ENCODE measurements at places on chromosomes 11 and 22. TPM values are rescaled to one million over a fixed set of nuclear protein-coding genes. Genes with fewer than 3 reads are reported as not detected.

GRCh38 chr11:94590352-94591041, 23.3 kb downstream of the PIWIL4 start:
- DNase-seq = no peak
- H3K4me3 ChIP-seq = no peak overlapping the region
- H3K27me3 ChIP-seq = peaks cover 19% of the 10 kb centered on the region
- H3K27ac ChIP-seq = no peak overlapping the region
- H3K36me3 ChIP-seq = no peaks in the 10 kb centered on the region
- peaks cover 59% of the 10 kb centered on the region for H3K4me1 ChIP-seq

DNA sequence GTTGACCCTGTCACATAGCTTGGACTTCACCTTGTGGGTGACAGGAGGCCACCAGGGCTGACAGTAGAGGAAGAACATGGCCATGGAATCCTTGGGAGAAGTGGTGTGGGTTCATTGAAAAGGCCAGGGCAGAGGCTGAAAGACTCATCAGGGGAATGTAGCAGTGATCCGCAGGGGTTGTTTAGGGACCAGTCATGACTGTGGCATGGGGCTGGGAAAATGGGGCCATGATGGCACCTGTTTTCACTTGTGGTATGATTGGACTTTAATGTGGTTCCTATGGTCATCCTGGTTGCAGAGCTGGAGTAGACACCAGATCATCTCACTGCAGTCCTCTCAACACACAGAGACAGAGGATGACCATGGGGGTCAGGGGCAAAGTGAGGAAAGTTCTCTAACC, 66.7 kb upstream of the MYEOV start:
- no peaks in the 10 kb centered on the region for H3K27me3 ChIP-seq
- no peak for DNase-seq
- H3K4me1 ChIP-seq = peaks cover 7% of the 10 kb centered on the region
- H3K4me3 ChIP-seq = no peak overlapping the region
- H3K36me3 ChIP-seq = no peaks in the 10 kb centered on the region
- no peak overlapping the region for H3K27ac ChIP-seq

DNA sequence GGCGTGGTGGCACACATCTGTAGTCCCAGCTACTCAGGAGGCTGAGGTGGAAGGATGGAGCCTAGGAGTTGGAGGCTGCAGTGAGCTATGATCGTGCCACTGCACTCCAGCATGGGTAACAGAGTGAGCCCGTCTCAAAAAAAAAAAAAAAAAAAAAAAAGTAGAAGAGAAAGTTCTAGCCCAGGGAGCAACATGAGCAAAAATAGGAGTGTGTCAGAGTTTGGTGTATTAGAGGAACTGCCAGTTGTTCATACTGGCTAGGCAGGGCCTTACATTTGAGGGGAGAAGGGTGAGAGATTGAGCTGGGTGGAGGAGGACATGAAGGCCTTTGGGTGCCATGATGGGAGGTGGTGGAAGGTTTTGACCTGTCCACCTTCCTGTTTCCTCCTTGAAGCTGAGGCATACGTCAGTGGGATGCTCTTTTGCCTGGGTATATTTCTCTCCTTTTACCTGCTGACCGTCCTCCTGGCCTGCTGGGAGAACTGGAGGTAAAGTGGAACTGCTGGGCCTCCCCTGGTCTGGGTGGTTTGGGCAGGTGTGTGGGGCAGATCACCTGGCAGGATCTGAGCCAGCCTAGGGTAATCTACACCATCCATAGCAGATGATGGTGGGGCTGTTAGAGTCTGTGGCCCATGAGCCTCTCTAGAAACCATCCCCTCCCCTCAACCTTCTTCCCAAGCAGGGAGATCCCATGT, 7.3 kb downstream of the SIDT2 start:
- H3K4me3 ChIP-seq = no peak overlapping the region
- no peak for DNase-seq
- peaks cover 10% of the 10 kb centered on the region for H3K36me3 ChIP-seq
- H3K27me3 ChIP-seq = no peaks in the 10 kb centered on the region
- H3K27ac ChIP-seq = no peak overlapping the region

DNA sequence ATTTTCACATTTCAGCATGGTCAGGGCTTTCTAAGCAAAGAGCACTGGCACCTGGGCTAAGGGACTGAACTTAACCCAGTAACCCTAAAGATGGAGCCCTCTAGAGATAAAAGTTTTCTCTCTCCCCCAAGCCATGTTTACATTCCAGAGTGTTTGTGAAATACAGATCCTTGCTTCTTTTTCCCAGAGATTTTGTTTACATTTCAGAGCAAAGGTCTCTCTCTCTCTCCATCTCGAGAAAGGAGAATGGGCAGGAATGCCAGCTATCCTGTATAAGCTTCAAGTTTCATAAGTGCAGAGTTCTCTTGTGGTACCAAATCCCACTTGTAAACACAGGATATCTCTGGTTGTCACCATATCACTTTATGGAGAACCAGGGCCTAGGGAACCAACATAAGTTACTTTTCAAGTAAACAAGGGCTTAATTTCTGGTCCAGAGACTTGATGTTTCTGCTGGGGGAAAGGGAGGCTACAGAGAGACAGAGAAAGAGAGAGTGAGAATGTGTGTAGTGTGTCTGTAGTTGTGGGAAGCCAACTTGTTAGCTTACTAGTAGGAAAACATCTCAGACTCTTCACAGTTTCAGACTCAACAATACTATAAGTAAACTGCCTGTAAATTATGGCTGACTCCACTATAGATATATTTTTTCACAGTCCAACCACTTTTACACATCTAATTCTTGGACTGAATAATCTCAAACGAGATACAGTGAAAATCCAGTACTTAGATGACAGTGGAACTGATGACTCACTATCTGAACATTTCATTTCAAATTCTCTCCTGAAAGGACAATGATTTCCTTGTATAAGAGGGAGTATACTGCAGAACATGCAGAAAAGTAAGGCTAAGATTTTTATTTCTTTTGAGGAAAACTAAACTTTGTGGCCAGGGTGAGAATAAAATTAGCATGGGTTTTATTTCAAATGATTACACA, 76.2 kb downstream of the ARHGAP32 start:
- peaks cover 5% of the 10 kb centered on the region for H3K36me3 ChIP-seq
- H3K27ac ChIP-seq = peak overlapping the region; percentile 86
- H3K4me3 ChIP-seq = no peak overlapping the region
- H3K27me3 ChIP-seq = no peaks in the 10 kb centered on the region
- DNase-seq = no peak
- peaks cover 17% of the 10 kb centered on the region for H3K4me1 ChIP-seq

The CNGA4 gene
- 2.0 TPM for total RNA-seq

DNA sequence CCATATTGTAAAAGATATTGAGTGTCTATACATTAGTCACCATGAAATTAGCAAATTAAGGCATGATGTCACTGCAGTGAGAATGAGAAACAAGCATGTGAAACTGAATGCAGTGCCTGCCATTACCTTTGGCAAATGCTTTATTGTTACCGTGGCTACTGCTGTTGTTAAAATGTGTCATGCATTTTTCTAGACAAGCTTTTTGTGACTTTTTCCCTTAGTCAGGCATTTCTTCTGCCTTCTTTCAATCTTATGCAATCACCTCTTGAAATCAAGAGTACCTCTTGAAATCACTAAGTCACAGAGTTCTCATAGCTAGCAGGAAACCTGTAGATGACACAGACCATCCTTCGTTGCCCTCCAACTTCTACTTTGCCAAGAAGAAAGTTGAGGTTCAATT, 461.7 kb upstream of the TENM4 start:
- H3K27ac ChIP-seq = no peak overlapping the region
- H3K36me3 ChIP-seq = no peaks in the 10 kb centered on the region
- no peak overlapping the region for H3K4me3 ChIP-seq
- H3K27me3 ChIP-seq = no peaks in the 10 kb centered on the region

GRCh38 chr11:7204778-7205177, 46.9 kb upstream of the SYT9 start:
- DNase-seq = no peak
- no peak overlapping the region for H3K4me3 ChIP-seq
- no peak overlapping the region for H3K27ac ChIP-seq
- no peaks in the 10 kb centered on the region for H3K27me3 ChIP-seq
- peaks cover 2% of the 10 kb centered on the region for H3K4me1 ChIP-seq
- no peaks in the 10 kb centered on the region for H3K36me3 ChIP-seq

DNA sequence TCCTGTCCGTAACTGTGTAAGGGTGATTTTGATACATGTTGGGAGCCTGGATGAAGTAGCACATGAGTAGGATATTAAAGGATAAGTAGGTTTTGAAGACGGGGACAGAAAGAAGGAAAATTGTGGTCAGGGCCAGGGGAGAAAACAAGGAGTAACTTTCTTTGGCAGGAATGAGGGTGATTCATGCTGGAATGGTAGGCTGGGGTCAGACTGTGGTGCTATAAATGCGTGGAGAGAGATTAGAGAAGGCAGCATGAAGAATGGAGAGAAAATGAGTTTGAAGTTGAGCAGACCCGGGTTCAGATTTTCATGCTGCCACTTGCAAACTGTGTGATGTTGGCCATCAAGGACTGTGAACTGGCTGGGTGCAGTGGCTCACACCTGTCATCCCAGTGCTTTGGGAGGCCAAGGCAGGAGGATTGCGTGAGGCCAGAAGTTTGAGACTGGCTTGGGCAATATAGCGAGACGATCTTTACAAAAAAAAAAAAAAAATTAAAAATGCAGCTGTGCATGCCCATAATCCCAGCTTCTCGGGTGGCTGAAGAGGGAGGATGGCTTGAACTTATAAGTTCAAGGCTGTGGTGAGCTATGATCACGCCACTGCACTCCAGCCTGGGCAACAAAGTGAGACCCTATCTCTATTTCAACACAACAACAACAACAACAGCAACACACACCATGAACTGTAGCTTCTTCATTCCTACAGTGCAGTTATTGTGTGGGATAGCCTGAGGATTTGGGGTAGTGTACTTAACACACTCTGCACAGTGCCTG, 22.3 kb downstream of the ZBTB16 start:
- H3K36me3 ChIP-seq = no peaks in the 10 kb centered on the region
- H3K27ac ChIP-seq = peak overlapping the region; percentile 11
- peaks cover 89% of the 10 kb centered on the region for H3K4me1 ChIP-seq
- DNase-seq = no peak
- peak overlapping the region; percentile 2 for H3K4me3 ChIP-seq

DNA sequence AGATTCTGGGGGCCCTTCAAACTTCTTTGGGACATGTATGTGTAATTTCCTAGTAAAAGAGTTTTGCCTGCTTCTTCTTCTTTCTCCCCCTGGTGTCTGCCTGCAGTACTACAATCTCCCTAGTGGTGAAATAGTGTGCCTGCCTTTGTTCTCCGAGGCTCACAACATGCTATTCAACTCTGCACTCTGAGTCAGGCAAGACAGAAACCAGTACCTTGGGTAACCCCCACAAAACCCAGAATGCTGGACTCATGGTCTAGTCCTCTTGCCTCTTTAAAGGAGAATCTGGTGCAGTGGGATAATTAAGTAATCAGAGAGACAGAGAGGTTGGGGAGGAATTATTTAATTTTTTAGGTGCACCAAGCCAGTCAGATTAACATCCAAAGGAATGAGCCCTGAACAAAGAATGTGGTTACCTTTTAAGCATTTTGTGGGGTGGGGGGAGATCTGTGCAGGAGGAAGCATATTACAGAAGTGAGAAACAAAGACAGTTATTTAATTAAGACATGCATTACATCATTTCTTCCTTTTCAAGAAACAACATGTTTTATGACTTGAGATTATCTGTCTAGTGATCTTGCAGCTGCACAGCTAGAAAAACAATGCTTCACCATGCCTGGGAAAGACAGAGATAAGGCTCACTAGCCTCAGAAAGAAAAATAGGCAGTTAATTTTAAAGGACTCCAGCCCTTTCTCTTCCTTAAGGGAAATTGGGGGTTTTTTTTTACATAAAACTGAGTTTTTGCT, 11.0 kb upstream of the MS4A6A start:
- peaks cover 13% of the 10 kb centered on the region for H3K4me1 ChIP-seq
- H3K27me3 ChIP-seq = no peaks in the 10 kb centered on the region
- DNase-seq = peak; percentile 32
- H3K27ac ChIP-seq = peak overlapping the region; percentile 69
- H3K36me3 ChIP-seq = peaks cover 3% of the 10 kb centered on the region
- no peak overlapping the region for H3K4me3 ChIP-seq

DNA sequence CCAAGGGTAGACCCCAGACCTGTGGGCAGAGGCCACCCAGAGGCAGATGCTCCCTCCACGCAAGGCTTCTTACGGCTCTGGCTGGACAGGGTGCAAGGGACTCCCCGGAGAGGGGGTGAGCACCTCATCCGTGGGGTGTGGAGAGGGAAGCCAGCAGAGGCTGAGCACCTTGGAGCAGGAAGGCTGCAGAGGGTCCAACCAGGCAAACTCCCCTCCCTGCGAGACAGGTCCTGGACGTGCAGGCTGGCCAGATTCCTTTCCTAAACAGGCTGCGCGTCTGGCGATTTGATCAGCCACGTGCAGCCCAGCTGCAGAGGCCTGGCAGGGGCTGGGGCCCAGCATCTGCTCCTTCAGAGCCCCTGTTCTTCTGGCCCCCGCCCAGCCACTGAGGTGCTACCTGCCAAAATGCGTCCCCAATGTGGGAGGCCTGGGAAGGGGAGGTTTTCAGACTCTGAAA, 49.3 kb downstream of the WNT11 start:
- peaks cover 48% of the 10 kb centered on the region for H3K27me3 ChIP-seq
- no peak overlapping the region for H3K4me3 ChIP-seq
- no peak for DNase-seq
- H3K27ac ChIP-seq = no peak overlapping the region

DNA sequence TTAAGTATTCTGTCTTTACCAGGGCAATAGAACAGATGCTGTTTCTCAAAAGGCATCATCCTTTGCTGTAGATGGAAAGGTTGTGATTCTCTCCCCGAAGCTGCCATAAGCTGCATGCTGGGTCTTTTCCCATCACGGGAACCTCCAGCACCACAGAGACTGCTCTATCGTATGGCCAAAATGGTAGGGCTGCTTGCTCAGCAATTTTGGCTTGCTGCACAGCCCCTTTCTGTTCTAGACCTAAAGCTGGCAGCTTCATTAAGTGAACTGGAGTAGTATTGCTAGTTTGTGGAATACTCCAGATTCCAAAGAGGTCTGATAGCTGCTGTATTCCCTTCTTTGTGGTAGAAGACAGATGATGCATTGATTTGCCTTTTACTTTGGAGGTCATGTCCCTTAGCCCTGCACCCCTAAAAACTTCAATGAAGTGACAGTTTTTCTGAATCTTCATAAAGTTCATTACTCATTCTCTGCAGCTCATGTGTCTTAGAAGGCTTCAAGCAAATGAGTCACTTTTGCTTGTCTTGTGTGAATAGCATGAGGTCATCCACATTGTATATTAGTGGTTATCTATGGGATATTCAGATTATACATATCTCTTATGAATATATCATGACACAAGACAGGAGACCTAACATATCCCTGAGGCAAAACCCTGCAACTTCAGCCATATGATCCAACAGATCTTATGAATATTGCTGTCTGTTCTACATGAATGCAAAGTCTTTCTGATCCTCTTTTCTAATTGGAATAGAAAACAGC, 245.3 kb downstream of the FAM76B start:
- H3K4me3 ChIP-seq = no peak overlapping the region
- no peak for DNase-seq
- H3K36me3 ChIP-seq = no peaks in the 10 kb centered on the region

GRCh38 chr11:118343981-118344515, at the start of gene CD3G:
CD3G (plus strand) TSS chr11:118344344; CDS start chr11:118344424, 80 bp downstream.
- H3K4me1 ChIP-seq = no peaks in the 10 kb centered on the region
- no peak within 1 kb of the TSS for H3K27ac ChIP-seq
- H3K4me3 ChIP-seq = no peak within 1 kb of the TSS
- peaks cover 34% of the 10 kb centered on the region for H3K27me3 ChIP-seq
- no peak for DNase-seq

The RBMXL2 gene
- total RNA-seq = not detected

The SYCE3 gene
- total RNA-seq = not detected

GRCh38 chr11:70255477-70256116, 14.9 kb upstream of the PPFIA1 start:
- no peaks in the 10 kb centered on the region for H3K36me3 ChIP-seq
- H3K27me3 ChIP-seq = peaks cover 10% of the 10 kb centered on the region
- H3K27ac ChIP-seq = no peak overlapping the region
- no peak for DNase-seq
- no peaks in the 10 kb centered on the region for H3K4me1 ChIP-seq
- no peak overlapping the region for H3K4me3 ChIP-seq

All from progenitor cell of endocrine pancreas (in vitro differentiated cells).